ENCODE measurements at places on chromosomes 2 and 18.

- DNase-seq = no peak
Observed at GRCh38 chr2:12479065-12479601, 237.6 kb upstream of the TRIB2 start.

DNA sequence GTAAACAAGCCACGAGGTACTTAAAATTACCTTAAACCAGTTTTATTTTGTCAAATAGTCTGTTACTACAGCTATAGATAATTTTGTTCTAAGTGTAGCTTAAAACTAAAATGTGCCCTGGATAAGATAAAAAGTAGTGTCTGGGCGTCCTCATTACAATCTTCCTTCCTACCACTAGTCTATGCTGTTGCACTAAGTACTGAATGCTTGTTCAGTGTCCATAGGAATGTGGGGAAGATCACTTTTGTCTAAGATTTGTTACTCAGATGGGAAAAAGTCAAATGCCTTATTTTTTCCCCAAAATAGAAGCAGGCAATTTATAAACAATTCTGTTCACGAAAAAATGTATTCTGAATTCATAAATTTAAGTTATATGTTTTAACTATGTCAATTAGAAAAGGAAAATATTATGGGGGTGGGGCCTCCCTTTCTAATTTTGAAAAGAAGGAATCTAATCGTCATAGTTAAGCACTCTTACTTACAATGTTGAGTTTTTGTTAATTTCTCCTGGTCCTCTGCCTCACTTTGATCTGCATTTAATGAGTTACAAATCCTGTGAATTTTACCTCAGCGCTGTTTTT is 140.4 kb upstream of the VRK2 start:
- DNase-seq = peak; percentile 59

DNA sequence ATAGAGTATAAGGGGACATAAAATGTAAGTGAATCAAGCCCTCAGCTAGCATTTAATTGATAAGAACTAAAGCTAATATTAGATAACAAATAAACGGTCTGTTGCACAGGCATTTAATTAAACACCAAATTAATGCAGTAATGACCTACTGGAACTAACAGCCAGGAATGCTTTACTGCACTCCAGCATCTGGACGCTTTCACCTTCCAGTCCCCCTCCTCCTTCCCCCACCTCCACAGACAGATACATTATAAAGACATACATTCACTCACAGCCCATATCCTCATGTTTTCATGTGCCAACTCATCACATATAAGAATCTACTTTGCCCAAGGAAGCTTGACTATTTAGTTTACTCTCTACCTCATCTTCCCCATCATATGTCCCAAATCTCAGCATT is 337.4 kb upstream of the PIK3C3 start:
- DNase-seq = no peak

DNA sequence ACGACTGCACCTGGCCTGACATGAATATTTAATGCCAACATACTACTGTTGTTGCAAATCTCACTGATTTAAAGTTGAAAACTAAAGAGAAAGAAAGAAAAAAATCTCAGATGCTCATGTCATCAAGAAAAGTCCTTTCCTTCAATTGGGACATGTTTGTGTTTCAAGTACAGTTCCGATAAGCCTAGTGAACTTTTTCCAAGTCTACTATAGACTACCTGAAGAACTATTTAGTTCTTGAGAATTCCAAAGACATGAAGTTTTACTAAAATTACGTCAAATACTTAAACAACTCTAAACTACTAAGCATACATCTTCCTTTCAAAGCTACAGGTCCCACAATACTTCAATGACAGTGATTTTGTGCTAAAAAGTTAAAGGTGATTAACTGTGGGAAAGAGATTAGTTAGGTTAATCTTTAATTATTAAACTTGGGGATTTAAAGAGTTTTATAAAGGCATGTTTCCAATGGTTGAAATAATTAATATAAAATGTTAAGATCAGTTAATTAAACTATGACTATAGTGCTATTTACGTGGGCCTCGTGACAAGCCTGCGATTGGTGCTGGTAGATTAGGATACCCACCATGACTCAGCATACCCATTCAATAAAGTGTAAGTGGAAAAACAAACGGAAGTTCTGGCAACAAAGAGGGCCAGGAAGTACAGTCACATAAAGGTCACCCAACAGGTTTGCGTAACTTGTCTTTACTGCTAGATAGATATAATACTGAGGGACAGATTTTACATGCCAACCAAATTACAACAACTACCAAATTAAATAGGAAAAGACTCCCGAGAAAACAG is 55.5 kb downstream of the SEPTIN10 start:
- DNase-seq = no peak

DNA sequence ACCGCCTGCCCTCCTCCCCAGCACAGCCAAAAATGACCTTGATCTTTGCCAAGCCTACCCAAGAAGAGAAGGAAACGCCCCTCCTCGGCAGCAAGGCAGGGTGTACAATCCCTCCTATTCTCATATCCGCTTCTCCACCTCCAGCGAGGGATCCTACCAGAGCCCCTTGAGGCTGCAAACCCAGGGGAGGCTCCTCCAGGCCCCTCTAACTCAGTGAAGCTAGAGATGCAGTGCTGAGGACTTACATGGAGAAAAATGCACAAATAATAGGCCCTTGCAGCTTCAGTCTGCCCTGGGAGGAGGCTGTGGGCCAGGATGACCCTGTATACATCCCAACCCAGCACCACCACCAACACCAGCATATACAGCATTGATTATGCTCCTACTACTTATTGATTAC is 46.9 kb upstream of the POMC start:
- DNase-seq = no peak

- DNase-seq = peak; percentile 7
Observed at GRCh38 chr18:68660354-68661183, 54.3 kb downstream of the TMX3 start.

DNA sequence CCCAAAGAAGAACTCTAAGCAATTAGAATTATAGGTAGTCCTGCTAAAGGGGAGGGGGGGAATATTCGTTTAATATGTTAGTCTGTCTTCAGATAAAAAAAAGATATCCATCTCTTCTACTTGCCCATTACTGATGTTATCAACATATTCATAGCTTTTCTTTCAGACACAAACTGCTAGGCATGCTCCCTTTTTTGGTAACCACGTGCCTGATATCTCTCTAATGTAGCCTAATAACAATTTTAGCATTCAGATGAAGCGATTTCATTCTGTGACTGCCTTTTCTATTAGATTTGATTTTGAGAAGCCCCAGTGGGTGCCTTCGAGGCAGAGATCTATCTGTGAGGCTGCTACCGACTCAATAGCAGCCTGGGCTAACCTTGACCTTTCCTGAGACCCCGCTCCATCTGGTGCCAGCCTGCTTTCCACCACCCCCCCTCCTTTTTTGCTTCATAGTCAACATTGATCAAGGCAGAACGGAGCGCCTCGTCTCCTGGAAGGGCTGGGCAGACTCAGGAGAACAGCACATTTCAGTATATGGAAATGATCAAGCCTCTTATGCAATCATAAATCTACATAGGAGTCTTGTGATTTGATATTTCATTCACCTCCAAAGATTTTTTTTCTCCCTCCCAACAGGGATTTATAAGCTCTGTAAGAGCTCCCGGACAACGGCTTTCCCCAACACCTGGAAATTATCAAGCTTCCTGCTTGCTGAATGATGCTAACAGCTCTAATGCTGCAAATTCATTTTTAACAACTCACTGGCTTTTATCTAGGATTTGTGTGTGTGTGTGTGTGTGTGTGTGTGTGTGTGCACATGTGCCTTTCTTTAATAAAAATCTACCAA is 14.7 kb upstream of the BCL11A start:
- DNase-seq = no peak

DNA sequence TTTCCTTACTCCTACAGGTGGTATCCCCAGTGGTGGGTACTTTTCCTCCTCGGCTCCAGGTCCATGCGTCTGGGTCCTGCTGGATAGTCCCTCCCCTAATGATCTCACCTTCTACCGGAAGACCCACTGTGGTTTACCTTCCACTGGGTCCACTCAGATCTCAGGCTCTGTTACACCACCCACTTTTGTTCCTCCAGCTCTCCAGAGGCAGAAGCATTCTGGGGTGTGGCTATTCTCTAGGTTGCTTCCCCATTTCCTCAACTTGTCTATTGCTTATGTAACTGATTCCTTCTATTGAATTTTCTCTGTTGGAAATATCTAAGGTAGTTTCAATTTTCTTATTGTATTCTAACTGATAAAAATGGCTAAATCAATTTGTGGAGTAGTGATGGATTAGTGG is 87.6 kb upstream of the GALNT5 start:
- no peak for DNase-seq

DNA sequence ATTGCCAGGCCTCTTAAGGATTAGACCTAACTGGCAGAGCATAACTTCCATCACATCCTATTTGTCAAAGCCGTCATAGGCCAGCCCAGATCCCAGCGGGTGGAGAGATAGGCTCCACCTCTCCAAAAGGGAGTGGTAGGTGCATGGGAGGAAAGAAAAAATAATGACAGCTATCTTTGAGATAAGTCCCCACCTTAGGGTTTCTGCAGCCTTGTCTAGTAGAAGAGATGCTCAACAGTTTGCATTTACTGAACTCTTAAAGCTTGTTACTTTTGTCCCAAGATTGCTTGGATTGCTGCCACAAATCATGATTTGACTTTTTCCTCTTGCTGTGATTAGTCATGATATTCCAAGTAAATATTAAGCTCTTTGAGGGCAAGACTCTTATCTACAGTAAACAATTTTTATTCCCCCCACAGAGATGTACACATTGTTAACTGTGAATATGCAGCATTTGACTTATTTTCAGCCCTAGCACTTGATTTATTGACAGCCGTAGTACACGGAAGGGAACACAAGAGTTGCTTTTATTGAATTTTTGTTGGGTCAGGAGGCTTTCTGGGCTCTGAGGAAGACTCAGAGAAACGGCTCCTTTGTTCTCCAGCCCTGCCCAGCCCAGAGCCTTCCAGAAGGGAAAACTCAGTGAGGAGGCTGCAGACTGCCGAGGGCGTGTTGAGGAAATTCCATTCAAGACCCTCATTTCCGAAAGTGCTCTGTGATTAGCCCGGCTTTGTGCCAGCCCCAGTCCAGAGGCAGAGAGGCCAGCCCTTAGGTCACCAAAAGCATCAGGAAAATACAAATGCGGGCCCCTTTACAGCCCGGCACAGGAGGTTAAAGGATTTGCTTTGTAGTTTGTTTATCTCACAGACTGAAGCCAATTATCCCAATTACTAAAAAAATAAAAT is 75.5 kb upstream of the ZNF532 start:
- no peak for DNase-seq

- no peak for DNase-seq
Observed at GRCh38 chr2:135337071-135337470, 193.9 kb downstream of the ZRANB3 start.

DNA sequence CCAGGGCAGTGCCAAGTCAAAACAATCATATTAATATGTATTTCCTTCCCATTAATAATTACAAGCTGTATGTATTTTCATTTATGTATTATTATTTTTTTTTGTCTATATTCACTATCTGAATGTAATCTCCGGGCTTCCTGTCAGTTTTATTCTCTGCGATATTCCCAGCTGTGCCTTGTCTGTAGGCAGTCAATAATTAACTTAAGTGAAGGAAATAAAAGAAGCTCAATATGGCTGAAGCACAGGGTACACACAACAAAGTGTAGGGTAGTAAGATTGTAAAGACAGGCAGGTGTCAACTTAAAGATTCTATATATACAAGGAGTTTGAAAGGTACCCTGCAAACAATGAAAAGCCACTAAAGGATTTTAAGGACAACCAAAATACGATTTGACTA is 122.9 kb downstream of the ROCK1 start:
- no peak for DNase-seq

DNA sequence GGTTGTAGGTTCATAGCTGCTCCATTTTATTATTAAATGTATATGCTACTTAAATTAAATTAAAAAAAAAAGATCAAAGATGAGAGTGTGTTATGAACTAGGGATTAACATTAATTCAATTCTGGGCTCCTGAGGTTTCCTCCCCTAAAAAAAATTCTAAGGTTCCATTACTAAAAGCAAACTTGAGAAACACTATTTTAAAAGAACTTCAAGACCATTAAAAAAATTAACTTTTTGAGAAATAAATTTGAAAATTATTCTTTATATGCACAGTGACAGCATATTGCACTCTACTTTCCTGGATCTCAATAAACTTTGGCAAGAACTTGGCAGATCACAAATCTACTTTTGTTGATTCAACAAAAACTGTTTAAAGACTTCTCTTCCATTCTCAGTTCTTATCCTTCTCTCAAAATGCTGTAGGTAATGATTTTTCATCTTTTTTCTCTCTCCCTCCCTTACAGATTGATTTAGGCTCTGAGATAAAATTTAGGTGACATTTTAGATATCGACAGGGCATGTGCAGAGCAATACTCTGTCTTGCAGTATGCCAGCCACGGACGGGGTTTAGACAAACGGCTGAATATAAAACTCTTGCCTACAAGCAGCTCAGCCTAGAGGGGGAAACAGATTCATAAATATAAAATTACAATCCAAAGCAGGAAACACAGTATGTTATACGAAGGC is 592 bp upstream of the MARS2 start:
- no peak for DNase-seq

DNA sequence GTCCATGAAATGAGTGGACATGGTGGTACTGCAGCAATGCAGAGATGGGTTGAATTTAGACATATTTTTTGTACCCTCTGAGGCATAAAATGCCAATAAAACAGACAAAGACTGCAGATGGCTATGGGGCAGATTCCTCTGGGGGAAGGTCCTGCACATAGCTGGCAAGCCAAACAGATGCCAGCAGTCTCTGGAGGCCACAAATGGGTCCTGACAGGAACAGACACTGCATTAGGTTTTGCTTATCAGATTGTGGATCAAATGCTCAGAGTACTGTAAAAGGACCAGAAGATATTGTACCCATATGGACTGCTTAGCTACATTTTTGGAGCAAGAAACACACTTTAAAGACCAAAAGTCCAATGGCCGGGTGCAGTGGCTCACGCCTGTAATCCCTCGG is 40.9 kb upstream of the ORC2 start:
- no peak for DNase-seq

DNA sequence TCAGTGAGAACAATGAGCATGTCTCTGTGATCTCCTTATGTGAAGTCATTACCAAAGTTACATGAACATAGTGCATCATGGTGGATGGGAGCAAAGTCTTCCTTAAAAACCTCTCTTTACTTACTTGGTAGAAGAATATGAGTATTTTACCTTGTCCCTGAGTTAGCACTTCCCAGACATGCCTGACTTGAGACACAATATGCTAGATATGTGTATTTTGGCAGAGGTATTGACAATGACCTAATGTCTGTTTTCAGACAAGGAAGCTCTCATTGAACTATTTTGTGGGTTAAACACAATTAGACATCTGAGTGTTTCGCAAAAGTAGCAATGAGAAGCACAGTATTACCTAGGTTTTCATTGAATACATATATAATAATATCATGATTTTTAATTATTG is 99.1 kb upstream of the MC4R start:
- no peak for DNase-seq

- no peak for DNase-seq
Observed at GRCh38 chr2:105746177-105747080, 1.7 kb downstream of the NCK2 start.

- DNase-seq = no peak
Observed at GRCh38 chr2:18800240-18800971, 211.0 kb upstream of the NT5C1B start.
